Spinal cord (tissue), 10 donors: ENCODE measurements at places on chromosomes 12 and 14. TPM values are rescaled to one million over a fixed set of nuclear protein-coding genes. Genes with fewer than 3 reads are reported as not detected.

Gene EPYC
- not detected for total RNA-seq

Gene FKBP4
- total RNA-seq: 44.0 TPM

Gene COCH
- 17.1 TPM for total RNA-seq

Gene STON2
- 81.9 TPM for total RNA-seq

Gene EIF2B1
- total RNA-seq: 40.2 TPM

DNA sequence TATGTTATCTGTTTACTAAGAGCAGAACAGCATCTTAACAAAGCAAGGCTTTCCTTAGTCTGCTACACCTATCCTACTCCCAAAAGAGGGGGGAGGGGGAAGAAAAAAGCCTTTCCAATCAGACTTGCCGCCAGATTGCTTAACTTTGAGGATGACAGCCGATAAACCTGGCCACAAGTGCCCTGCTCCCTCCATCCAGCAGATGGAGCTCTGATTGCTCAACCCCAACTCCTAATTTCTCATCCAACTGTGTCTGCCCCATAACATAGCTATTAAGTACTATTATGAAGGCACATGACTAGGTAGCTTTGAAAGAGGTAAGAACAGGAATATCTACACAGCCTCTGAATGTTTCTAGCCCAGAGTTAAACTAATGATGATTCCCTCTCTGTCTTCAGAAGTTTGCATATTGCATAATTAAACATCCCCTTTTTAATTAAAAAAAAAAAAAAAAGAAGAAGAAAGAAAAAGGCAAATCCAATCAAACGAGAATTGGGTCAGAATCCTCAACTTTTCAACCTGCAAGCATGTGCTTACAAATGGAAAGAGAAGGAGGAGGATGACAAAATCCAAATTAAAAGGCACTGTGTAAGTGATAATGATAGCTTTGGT, 247.4 kb downstream of the GALC start:
- no peak for DNase-seq

- no peak for DNase-seq
Measured at GRCh38 chr12:45909041-45909713, 81.2 kb downstream of the SCAF11 start.

DNA sequence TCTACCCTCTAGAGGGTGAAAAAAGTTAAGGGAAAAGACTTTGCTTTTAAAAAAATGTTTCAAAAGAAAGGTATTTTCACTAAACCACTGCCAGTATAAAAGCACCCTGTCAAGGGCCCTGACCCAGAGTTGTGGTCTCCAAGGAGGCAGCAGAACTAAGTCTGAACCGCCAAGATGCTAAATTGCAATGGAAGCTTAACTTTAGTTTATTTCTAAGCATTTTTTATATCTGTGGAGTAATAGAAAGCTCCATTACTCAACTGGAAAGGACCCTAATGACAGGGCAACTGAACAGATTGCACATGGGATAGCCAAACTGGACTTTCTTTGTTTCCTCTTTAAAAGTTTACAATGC, 379.8 kb downstream of the NAV3 start:
- no peak for DNase-seq

DNA sequence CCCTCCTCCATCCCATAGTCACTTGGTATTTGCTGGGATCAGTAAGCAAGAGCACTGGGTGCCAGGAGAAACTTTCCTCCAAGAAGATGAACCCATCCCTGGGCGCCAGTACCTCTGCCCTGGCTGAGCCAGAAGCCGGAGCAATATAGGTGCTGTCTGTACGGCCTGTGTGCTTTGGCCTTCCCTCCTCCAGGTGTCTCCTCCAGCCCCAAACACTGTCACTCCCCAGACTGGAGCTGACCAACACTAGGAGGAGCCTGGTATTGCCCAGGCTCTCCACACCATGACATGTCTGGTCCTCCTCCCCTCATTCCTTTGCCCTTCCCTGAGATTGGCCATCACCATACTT, 4.9 kb downstream of the GSTZ1 start:
- no peak for DNase-seq

DNA sequence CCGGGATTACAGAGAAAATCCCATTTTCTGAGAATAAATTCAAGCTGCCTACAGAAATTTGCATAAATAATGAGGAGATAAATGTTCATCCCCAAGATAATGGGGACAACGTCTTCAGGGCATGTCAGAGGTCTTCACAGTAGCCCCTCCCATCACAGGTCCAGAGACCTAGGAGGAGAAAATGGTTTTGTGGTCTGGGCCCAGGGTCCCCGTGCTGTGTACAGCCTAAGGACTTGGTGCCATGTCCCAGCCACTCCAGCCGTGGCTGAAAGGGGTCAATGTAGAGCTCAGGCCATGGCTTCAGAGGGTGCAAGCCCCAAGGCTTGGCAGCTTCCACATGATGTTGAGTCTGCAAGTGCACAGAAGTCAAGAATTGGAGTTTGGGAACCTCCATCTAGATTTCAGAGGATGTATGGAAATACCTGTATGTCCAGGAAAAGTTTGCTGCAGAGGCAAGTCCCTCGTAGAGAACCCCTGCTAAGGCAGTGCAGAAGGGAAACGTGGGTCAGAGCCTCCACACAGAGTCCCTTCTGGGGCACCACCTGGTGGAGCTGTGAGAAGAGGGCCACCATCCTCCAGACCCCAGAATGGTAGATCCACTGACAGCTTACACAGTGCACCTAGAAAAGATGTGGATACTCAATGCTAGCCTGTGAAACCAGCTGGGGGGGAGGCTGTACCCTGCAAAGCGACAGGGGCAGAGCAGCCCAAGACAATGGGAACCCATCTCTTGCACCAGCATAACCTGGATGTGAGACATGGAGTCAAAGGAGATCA, 176.3 kb downstream of the RASSF9 start:
- DNase-seq: no peak

- no peak for DNase-seq
Measured at GRCh38 chr12:52015532-52016041, 8.8 kb downstream of the TAMALIN start.

DNA sequence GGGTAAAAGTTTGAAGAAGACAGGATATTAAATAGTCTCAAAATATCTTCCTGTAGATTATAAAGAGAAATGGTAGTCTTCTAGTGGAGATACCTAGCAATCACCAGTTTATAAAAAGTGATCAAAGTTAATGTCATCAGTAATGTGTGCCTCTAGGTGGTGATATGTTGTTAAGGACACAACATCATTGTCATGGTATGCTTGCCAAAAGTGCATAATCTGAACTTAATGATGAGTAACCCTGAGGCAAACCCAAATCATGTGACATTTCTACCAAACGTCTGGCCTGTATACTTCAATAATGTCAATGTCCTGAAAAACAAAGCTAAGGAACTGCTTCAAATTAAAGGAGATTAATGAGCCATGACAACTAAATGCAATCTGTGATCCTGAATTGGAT, 214.7 kb downstream of the PHLDA1 start:
- peak; percentile 59 for DNase-seq

DNA sequence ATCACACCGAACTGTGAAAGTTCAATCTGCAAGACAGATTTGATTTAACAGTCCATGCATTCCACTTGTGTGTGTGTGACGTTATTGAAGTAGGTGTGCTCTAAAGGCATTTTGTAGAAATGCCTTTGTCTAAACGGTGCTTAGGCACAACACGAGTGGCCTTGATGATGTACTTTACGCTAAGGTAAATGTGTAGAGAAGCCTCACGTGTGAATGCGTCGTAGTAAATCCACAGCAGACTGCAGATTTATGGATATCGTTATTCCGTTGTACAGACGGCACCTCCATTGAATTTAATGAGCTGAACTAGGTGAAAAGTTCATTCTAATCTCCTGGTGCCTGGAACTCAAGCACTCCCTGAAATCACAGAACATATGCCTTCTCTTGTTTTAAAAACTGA, 202.8 kb upstream of the STXBP6 start:
- peak; percentile 83 for DNase-seq
